Smooth muscle cell of bladder (primary cell): ENCODE measurements at places on chromosomes 2 and 18. TPM values are rescaled to one million over a fixed set of nuclear protein-coding genes. Genes with fewer than 3 reads are reported as not detected.

Gene POTEJ
- not detected in 2 replicates for total RNA-seq

Gene SPATA3
- not detected in 2 replicates for total RNA-seq

Gene TLX2
- not detected in 2 replicates for total RNA-seq

Gene SERPINB12
- total RNA-seq = not detected in 2 replicates

Gene PRSS56
- not detected in 2 replicates for total RNA-seq

Gene COL4A3
- under 0.01 and 0.18 TPM in 2 replicates for total RNA-seq

Gene MYO1B
- 83.3 and 127 TPM in 2 replicates for total RNA-seq

Gene ITGA6
- total RNA-seq = 5.3 and 5.7 TPM in 2 replicates

Gene NTSR2
- total RNA-seq = under 0.01 TPM in 1 of 2 replicates, not detected in the other

Gene PTPRN
- total RNA-seq = 6.4 and 57.0 TPM in 2 replicates

Gene TANK
- 61.8 and 80.9 TPM in 2 replicates for total RNA-seq

Gene FAM237A
- total RNA-seq = not detected in 2 replicates

Gene RAB27B
- total RNA-seq = 23.0 and 30.2 TPM in 2 replicates

Gene SLC5A7
- total RNA-seq = not detected in 2 replicates

Gene SMC6
- 11.8 and 18.3 TPM in 2 replicates for total RNA-seq

Gene LDLRAD4
- 0.71 and 3.1 TPM in 2 replicates for total RNA-seq

Gene NRP2
- 65.8 and 155 TPM in 2 replicates for total RNA-seq

Gene TUBB8B
- not detected in 2 replicates for total RNA-seq

Gene ZEB2
- 39.4 and 41.1 TPM in 2 replicates for total RNA-seq

Gene FAM124B
- total RNA-seq = under 0.01 and 0.14 TPM in 2 replicates

Gene ZRANB3
- 7.1 and 7.6 TPM in 2 replicates for total RNA-seq

Gene CYP20A1
- 32.7 and 41.7 TPM in 2 replicates for total RNA-seq

Gene NPHP1
- 4.7 and 6.9 TPM in 2 replicates for total RNA-seq

Gene CRYGD
- not detected in 2 replicates for total RNA-seq

Gene SLC23A3
- 0.57 and 2.4 TPM in 2 replicates for total RNA-seq

Gene LRP2
- not detected in 2 replicates for total RNA-seq

Gene CHST9
- total RNA-seq = not detected in 2 replicates

Gene EHD3
- 14.2 and 15.0 TPM in 2 replicates for total RNA-seq
